Pulmonary artery endothelial cell (primary cell): ENCODE measurements at places on chromosomes 1 and 21. TPM values are rescaled to one million over a fixed set of nuclear protein-coding genes. Genes with fewer than 3 reads are reported as not detected.

The JAM2 gene
- 2.2 TPM in 2 replicates for total RNA-seq

The PLPP3 gene
- total RNA-seq, result 18.5 and 28.6 TPM in 2 replicates

The SLC25A34 gene
- total RNA-seq, result 0.20 and 0.42 TPM in 2 replicates

The OR2L8 gene
- not detected in 2 replicates for total RNA-seq

The RAB7B gene
- 0.25 and 0.59 TPM in 2 replicates for total RNA-seq

The HPDL gene
- 4.7 and 7.2 TPM in 2 replicates for total RNA-seq

The LORICRIN gene
- not detected in 2 replicates for total RNA-seq

The ZYG11A gene
- total RNA-seq, result 0.92 and 1.1 TPM in 2 replicates

The RPTN gene
- not detected in 2 replicates for total RNA-seq

The DFFB gene
- 11.5 and 15.1 TPM in 2 replicates for total RNA-seq

The PDC gene
- not detected in 2 replicates for total RNA-seq

The SON gene
- 128 and 173 TPM in 2 replicates for total RNA-seq

The ST3GAL3 gene
- 12.7 and 17.1 TPM in 2 replicates for total RNA-seq

The CD1B gene
- total RNA-seq, result not detected in 2 replicates

The RNU1-1 gene
- total RNA-seq, result under 0.01 TPM in 2 replicates

The KLF17 gene
- not detected in 2 replicates for total RNA-seq

The XCL2 gene
- not detected in 2 replicates for total RNA-seq

The POLR3C gene
- total RNA-seq, result 33.7 and 36.3 TPM in 2 replicates

The C1QC gene
- total RNA-seq, result not detected in 2 replicates

The DPYD gene
- total RNA-seq, result 50.6 and 54.7 TPM in 2 replicates

The FMO3 gene
- 0.28 TPM in 1 of 2 replicates, not detected in the other for total RNA-seq

The CAMK1G gene
- total RNA-seq, result not detected in 2 replicates

The PRRX1 gene
- 1.3 and 2.2 TPM in 2 replicates for total RNA-seq

The TYW3 gene
- total RNA-seq, result 16.4 and 27.2 TPM in 2 replicates

The SYPL2 gene
- 0.04 TPM in 1 of 2 replicates, not detected in the other for total RNA-seq

The CTH gene
- 1.5 and 1.7 TPM in 2 replicates for total RNA-seq

The NTRK1 gene
- under 0.01 and 0.14 TPM in 2 replicates for total RNA-seq

The SPRR2E gene
- total RNA-seq, result not detected in 2 replicates

The PEAR1 gene
- total RNA-seq, result 15.8 and 17.3 TPM in 2 replicates

The SERPINC1 gene
- 0.14 TPM in 1 of 2 replicates, not detected in the other for total RNA-seq

The KHDRBS1 gene
- 80.5 and 84.5 TPM in 2 replicates for total RNA-seq

The IKBKE gene
- total RNA-seq, result 14.8 and 19.2 TPM in 2 replicates

The TEX35 gene
- not detected in 2 replicates for total RNA-seq

The MRPS15 gene
- 92.1 and 102 TPM in 2 replicates for total RNA-seq

The LCE3B gene
- total RNA-seq, result not detected in 2 replicates

The SDHC gene
- total RNA-seq, result 31.2 and 36.0 TPM in 2 replicates

The FALEC gene
- total RNA-seq, result 0.20 TPM in 1 of 2 replicates, not detected in the other
